ENCODE measurements at places on chromosomes 1 and 21.
A peak's percentile ranks its signal among the peaks of the same experiment; 100 is the strongest.

- DNase-seq = no peak
Observed at GRCh38 chr1:228502522-228502921, 15.3 kb downstream of the RNF187 start.

DNA sequence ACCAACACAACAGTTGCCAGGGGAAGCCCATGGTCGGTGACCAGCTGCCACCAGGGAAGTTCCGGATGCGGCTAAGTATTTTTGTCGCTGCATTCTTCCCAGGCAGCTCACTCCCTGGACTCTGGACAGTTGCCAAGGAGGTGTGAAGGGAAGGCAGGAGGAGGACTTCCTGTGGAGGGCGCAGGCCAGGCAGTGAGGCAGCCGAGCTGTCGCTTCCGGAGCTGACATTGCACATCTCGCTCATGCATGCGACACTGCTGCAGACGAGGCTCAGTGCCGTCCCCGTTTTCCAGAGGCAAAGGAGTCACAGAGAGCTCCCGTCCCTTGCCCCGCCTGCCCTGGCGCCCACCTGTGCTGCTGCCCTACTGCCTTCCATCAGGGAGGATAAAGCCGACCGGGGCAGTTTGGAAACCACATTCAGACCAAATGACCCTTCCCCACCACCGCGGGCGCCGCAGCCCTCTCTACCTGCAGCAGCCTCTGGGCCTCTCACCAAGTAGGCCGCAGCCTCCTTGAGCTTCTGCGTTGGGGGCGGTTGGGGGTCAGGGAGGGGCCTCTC is 81.4 kb downstream of the NENF start:
- DNase-seq = no peak

- no peak for DNase-seq
Observed at GRCh38 chr1:62341089-62341488, 21.9 kb upstream of the KANK4 start.

GRCh38 chr1:206792939-206793607 is 20.8 kb upstream of the IL10 start:
- no peak for DNase-seq

DNA sequence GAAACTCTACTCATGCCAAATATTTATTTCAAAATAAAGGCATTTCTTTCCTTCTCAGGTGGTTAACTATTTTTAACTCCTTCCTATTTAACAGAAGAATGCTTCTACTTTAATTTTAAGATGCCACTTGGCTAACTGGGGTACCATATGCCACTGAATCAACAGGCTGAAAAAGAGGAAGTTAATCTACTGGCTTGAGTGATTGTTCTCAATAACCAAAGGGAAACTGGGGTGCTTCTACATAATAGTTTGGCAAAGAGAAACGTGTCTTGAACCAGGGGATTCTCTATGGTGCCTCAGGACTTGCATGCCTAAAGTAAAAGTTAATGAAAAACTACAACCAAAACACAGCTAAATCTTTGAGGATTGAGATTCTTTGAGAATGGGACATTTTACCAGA is 142.6 kb downstream of the DENND1B start:
- DNase-seq = no peak

DNA sequence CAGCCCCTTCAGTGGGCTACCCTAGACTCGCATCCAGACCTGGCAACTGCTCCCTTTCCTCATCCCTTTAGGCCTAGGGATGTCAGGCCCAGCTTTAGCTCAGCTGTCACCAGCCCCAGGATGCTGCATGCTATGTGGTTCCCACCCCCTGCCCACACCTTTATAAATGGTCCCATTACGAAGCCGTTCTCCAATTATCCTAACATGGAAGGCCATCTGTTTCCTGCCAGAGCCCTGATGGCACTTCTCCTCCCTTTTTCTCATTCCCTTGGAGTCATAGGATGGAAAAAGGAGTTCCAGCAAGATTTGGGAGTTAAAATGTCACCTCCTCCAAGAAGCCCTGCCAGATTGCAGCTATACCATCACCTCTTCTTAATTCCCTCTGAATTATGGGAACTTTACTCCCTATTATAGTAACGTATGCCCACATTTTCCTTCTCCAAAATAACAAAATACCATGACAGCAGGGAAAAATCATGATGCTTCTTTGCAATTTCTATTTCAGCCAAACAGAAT is 205.0 kb upstream of the GRIK3 start:
- DNase-seq = no peak

DNA sequence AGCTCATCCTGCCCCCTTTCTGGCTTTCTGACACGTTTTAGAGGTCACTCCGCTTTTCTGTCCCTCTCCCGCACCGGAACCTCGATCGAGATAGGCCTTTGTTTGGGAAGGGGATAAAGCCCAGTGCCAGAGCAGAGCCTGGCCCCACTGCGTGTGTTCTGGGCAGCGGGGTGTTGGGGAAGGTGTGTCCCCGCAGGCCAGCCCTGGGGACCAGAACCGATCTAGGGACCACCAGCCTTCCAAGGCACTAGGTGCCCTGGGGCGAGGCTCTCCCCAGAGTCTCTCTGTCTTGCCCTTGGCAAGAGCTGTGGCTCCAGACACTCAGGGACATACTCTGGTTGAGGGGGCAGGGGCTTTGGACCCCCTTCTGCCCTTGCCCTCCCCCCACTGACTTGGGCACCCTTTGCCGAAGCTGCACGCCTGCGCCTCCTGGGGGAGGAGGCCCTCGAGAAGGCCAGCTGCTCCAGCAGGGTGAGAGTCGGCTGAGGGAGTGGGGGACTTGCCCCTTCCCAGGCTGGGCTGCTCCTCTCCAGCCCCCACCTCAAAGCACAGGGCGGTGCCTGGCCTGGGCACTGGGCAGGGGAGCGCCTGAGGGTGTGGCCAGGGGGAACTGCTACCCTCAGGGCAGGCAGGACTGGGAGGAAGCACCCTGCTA is 16.4 kb downstream of the PRXL2B start:
- no peak for DNase-seq

DNA sequence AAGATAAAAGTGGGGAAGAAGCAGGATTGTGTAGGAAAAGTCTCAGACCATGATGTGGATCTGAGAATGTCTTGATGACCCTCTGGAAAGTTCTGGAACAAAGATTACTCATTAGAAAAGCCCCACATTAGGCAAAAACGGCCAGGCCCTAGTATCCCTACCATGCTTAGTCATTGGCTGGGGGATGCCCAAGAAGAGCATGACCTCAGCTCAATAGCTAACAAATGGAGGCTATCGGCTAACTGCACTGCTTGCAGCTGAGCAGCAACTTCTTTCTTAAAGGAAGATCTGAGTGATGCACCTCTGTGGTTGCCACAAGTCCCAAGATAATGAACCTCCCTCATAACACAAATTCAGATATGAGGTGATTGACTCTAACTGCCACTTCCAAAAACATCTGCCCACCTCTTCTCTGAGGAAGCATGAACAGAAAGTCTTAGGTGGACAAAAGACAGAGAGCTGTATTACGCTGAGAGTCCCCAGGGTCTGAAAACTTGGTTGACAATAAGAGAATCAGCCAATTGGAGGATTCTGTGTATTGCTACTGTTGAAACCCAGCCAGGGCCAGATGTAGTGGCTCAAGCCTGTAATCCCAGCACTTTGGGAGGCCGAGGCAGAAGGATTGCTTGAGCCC is 64.6 kb upstream of the AK4 start:
- no peak for DNase-seq

DNA sequence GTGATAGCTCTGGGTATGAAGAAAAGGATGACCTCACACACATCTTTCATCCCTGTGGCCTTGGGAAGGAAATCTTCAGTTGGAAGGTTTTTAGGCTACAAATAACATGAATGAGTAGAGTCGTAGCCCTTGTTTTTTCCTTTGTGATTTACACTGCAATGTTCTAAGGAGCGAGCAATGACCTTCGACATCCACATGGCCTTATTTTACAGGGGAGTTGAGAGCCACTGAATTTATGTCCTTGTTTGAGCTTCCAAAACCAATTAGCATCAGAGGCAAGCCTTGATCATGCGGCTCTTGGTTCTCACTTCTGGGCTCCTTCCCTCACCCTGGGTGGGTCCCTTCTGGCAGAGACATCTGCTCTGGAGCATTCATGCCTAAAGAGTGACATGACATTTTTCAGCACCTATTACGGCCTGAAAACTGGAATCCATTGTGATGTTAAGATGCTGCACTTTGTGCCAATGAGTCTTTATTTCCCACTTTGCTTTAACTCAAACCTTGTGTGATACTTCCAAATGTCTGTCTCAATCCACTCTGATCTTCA is 70.5 kb upstream of the RUNX1 start:
- no peak for DNase-seq

- DNase-seq = peak; percentile 50
Observed at GRCh38 chr1:24929398-24930259, 447 bp downstream of the RUNX3 start.

DNA sequence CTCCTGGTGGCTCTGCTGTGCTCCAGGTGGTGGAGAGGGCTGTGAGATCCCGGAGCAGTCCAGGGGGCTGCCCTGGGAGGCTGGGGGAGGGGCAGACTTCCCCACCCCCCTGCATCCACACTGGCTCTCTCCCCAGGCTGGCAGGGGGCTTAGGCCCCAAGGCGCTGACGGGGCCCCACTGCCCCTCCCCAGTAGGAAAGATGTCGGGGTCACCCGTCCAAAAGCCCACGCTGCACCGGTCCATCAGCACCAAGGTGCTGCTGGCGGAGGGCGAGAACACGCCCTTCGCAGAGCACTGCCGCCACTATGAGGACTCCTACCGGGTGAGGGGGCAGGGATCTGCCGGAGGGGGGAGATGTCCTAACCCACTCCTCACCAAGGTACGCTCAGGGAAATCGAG is 5.8 kb downstream of the RNF207 start:
- no peak for DNase-seq

DNA sequence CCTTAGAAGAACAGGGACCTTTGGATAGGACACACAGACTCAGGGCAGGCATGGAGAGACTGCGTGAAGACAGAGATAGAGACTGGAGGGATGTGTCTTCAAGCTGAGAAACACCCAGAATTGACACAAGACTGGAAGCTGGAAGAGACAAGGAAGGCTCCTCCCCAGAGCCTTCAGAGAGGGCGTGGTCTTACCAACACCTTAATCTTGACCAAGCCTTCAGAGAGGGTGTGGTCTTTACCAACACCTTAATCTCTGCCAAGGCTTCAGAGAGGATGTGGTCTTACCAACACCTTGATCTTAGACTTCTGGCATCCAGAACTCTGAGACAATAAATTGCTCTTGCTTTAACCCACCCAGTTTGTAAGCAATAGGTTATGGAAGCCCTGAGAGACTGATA is 481.4 kb upstream of the VAMP3 start:
- DNase-seq = no peak

DNA sequence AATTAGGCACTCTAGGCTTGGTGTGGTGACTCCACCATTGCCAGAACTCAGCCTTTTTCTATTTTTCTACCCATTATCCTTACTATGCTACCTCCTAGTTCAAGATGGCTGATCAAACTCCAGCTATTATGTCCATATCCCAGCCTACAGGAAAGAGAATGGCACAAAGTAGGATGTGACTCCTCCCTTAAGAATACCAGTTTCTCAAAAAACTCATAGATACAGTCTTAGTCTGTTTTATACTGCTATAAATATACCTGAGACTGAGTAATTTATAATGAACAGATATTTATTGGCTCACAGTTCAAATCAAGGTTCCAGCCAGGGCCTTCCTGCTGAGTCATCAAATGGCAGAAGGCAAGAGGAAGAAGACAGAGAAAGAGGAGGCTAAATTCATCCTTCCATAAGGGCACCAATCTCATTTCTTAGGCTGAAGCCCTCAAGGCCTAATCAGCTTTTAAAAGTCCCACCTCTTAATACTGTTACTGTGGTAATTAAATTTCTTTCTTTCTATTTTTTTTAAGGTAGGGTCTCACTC is 542.8 kb upstream of the BEND5 start:
- DNase-seq = no peak

DNA sequence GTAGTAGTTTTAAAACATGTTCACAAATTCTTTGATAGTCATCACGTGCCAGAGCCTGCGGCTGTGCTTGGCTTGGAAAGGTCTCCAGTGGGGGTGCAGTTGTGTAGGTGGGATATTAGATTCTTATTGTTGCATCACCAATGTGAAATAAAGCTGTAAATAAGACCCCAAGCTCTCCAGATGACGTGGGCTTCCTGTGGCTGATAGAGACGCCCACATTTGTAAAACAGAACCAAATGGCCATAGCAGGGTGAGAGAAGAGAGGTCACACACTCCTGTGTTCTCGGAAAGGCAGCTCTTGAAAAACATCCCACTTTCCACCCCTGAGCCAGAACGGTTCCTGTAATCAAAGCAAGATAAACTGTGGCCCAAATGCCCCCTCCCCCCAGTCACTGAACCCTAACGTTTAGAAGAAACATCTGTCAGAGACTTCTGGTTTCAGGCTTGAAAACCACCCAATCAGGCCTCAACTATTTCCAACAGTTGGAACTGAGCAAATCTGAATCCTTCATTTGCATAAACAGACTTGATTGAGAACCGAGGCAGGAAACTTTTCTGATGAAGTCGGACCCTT is 6.6 kb upstream of the NTPCR start:
- no peak for DNase-seq

DNA sequence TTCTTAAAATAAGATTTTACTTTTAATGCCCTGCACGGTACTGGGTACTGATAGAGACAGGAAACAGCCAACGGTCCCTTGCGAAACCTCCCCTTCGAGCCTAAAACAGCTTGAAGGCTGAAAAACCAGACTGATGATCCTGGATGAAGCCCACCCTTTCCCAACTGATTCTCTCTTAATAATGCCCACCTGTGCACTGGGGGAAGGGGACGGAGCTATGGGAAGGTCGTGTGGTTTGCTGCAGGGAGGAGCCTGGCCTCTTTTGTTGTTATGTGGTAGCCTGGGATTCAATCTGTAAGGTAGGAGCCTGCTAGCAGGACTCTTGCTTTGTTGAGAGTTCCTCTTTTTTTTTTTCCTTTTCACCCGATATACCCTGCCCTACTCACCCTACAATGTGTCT is 25.6 kb downstream of the SAMSN1 start:
- DNase-seq = no peak

DNA sequence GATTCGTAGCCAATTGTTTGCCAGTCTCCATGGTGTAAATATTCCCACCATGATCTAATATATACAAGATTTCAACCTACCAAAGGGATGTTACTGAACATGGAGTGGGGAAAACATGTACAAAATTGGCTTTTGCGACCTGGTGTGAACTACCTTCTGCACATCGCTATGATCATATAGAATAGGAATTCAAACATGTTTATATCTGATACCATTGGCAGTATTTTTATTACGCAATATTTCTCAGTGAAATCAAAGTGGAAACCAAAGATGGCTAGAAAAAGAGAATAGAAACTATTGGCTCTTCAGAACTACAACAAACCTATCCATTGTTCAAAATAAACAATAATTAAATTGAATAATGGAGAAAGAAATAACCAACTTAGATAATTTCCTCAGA is 285.1 kb downstream of the TPR start:
- DNase-seq = no peak

DNA sequence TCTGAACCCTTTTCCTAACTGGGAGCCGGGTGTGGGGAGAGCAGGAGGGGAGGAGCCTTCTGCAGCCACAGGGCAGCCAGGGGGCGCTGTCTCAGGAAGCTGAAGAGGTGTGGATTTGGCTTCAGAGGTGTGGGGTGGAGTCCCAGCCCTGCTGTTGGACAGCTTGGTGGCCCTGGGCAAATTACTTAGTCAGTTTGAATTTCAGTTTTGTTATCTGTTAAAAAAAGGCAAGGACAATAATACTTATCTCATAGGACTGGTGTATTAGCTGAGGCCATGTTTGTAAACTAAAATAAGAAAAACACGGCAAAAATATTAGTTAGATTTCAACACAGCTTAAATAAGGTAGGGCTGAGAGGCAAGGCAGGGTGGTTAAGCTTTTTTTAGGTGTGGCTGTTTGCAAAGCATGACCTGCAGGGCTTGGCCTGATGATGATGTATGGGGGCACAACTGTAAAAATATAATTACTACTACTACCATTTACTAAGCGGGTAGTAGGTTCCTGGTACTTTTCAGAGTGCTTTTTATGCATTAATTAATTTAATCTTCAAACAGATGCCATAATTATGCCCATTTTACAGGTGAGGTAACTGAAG is 111.8 kb downstream of the PLXNA2 start:
- DNase-seq = peak; percentile 19
